ENCODE measurements at places on chromosomes 16 and 17.

DNA sequence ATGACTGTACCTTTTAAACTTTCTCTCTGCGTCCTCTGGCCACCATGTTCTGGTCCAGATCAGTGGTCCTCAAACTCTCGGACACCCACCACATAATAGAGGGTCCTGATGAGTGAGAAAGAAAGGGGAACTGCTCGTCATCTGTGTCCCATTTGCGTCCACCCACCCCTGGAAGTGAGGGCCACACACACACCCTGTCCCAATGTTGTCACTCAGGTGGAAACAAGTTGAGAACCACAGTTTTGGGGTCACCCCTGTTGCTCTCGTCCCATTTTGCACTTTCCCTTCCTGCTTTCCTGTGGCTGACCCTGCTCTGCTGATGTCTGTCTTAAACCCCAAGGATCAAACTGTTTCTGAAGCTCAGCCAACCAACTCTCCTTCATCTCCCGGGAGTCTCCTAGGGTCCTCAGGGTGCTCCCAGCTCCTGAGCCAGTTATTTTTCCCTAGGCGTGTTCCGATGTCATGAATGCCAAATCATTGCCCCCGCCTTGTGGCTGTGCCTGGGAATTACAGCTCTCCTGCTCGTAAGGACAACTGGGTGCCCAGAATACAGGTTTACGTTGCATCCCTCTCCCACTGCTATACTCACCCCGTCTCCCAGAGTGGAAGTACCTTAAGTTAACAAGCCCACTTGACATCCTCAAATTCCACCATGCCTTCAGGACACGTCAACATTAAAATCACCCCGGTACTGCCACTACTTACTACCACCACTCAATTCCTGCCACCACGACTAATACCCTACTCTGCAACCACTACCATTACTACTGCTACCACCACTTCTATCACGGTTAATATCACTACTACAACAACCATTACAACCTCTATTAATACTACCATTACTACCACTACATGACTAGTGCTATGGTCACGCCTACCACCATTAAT, 26.0 kb upstream of the HNF1B start:
- DNase-seq = no peak

- no peak for DNase-seq
Measured at GRCh38 chr16:72985995-72986394, 61.9 kb downstream of the ZFHX3 start.

DNA sequence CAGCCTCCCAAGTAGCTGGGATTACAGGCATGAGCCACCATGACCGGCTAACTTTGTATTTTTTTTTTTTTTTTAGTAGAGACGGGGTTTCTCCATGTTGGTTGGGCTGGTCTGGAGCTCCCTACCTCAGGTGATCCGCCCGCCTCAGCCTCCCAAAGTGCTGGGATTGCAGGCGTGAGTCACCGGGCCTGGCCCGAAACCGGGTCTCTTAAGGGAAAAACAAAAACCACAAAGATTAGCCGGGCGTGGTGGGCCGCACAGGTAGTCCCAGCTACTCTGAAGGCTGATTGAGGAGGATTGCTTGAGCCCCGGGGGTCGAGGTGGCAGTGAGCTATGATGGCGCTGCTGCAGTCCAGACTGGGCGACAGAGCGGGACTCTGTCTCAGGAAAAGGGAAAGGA, 19.9 kb upstream of the RBL2 start:
- DNase-seq = no peak

GRCh38 chr16:80652441-80652840, 111.6 kb downstream of the DYNLRB2 start:
- no peak for DNase-seq

DNA sequence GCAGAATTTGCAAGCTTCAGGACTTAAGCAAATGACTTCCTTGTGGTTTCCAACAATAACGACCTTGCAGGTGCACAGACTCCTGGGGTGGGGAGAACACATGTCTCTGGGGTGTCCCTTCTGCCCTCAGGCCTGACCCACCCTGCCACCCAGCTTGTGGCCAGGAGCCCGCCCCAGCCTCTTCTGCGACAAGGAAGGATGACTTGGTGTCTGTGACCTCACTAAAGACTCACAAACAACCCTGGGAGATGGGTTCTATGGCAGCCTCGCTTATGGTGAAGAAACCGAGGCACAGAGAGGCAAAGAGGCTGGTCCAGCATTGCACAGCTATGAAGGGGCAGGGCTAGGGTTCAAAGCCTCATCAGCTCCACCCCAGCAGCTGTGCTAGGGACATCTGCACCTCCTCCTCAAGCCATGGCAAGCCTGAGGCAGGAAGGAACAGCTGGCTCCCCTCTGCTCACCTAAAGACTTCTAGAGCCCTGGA, 2.6 kb downstream of the ATP2A3 start:
- DNase-seq = no peak

- DNase-seq = no peak
Measured at GRCh38 chr16:79263425-79263824, 337.1 kb downstream of the MAF start.

- DNase-seq = no peak
Measured at GRCh38 chr17:66309793-66310192, 7.4 kb downstream of the PRKCA start.

GRCh38 chr16:17518441-17518840, 47.7 kb upstream of the XYLT1 start:
- DNase-seq = no peak

DNA sequence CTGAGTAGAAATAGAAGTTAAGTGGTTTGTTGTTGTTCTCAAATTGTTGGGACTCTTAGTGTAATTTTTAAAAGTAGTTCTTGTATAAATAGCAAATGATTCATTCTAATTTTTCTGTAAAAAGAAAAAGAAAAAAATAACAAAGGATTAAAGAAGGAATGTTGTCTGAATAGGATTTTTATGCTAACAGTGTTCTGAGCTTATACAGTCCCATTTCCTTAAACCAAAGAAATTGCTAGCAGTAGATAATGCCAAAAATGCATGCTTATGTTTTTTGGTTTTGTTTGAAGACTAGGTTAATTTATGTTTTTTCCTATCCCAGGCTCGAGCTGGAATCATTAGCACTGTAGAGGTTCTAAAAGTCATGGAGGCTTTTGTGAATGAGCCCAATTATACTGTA, 44.7 kb upstream of the KPNB1 start:
- no peak for DNase-seq

GRCh38 chr16:30925995-30926811, 2.8 kb downstream of the FBXL19 start:
- no peak for DNase-seq

DNA sequence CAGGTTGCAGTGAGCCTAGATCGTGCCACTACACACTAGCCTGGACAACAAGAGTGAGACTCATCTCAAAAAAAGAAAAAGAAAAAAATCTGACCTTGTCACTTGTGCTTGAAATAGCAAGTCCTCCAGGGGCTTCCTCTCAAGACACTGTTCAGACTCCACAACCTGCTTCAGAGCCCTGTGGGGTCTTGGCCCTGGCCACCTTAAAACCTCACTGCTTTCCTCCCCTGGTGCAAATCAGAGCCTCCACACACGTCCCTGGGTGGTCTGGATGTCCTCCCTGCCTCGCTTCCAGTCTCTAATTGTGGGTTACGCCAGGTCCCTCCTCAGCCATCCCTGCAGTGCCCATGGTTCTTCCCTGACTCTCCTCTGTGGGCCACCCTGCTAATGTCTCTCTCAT, 4.7 kb downstream of the ACD start:
- no peak for DNase-seq

DNA sequence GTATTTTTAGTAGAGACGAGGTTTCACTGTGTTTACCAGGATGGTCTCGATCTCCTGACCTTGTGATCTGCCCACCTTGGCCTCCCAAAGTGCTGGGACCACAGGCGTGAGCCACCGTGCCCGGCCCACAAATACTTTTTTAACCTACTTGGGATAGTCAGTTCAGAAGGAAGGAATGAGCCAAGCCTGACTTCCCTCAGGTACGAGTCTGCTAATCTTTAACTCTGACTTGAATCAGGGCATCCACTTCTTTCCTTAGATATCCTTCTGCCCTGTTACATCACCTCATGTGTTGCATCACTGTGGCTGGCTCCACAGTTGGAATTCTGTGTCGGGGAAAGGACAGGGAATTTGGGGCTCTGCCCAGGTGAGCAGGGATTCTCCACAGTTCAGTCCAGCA, 120.8 kb downstream of the MSI2 start:
- DNase-seq = no peak

GRCh38 chr17:79913896-79914812, 74.9 kb upstream of the CBX4 start:
- no peak for DNase-seq

All from anterior cingulate cortex (tissue), 58 donors.